Brain microvascular endothelial cell (primary cell): ENCODE measurements at places on chromosomes 6 and 20.
A peak's percentile ranks its signal among the peaks of the same experiment; 100 is the strongest.

DNA sequence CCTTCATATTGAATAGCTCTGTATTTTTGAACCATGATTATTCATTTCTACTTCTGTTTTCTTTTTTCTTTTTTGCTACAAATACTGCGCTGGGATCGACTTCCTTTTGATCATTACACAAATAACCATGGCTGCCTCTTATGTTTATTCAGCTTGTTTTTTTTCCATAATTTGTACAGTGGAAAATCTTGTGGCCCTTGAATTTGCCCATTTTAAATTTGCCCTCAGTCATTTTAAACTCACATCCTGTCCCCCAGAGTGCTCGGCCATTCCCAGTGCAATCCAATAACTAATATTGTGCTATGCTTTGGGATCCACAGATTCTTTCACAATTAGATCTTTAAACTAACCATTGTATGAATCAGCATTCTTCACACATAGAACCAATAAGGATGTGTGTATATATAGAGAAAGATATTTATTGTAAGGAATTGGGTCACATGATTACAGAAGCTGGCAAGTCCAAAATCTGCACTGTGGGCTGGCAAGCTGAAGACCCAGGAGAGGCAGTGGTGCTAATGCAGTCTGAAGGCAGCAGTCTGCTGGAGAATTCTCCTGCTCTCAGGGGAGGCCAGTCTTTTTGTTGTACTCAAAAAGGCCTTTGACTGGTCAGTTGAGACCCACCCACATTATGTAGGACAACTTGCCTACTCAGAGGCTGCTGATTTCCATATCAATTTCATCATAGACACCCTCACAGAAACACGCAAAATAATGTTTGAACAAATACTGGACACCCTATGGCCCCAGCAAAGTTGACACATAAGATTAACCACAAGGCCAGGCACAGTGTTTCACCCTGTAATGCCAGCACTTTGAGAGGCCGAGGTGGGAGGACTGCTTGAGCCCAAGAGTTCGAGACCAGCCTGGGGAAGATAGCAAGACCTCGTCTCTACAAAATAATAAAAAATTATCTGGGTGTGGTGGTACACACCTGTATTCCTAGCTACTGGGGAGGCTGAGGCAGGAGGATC is 147.1 kb downstream of the MTHFD1L start:
- DNase-seq = peak; percentile 67

- DNase-seq = no peak
These were observed 258.6 kb downstream of the FNDC1 start for GRCh38 chr6:159427771-159428170.

DNA sequence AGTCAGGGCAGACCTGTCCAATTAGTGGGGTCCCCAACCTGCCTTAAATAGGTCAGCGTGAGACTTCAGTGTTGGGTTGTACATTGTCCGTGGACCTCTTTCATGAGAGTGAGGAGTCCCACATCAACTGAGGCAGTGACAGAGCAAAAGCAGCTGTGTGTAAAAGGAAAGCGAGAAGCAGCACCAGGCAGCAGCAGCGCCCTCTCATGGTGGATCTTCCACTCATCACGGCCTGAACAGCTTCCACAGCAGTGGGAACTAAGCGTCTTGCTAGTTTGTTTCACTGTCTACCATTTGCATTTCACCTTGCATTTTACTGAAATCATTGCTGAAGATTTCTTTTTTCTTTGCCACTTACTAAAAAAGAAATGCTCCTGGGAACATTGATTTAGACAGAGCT is 333.8 kb downstream of the PKHD1 start:
- no peak for DNase-seq

- DNase-seq = no peak
These were observed 40.9 kb upstream of the SMOC2 start for GRCh38 chr6:168400037-168400436.

DNA sequence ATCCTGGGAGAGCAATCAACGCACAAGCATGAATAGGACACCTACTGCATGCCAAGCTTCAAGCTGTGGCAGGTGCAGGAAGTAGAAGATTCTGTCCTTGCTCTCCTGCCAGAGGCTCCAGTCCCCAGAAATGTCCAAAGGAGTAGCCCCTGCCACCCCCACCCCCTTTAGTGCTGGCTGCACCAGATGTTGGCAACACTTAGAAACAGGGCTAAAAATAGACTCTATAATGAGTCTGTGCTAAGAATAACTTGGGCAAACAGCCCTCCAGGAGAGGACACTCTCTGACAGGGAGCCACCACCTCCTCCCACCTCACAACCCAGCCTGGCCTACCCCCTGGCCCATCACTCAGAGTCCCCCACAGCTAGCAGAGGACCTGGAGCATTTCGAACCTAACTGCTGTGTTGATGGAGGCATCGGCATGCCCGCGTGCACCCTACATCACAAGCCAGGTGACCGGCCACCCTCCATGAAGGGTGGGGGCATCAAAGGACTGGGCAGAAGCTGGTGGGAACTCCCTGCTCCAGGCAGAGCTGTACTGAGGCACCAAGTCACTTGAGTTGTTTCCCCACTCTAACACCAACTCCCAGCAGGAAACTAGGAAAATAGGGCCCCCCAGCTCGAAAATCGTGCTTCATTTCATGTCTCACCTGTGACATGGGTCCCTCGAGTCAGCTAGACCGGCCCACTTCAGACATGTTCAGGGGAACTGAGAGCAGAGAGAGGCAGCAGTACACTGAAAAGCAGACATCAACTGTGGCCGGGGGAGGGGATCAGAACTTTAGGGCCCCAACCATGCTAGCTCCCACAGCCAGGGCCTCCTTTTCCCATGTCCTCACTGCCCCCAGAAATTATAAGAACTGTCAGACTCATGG is 18.7 kb downstream of the TFEB start:
- no peak for DNase-seq

DNA sequence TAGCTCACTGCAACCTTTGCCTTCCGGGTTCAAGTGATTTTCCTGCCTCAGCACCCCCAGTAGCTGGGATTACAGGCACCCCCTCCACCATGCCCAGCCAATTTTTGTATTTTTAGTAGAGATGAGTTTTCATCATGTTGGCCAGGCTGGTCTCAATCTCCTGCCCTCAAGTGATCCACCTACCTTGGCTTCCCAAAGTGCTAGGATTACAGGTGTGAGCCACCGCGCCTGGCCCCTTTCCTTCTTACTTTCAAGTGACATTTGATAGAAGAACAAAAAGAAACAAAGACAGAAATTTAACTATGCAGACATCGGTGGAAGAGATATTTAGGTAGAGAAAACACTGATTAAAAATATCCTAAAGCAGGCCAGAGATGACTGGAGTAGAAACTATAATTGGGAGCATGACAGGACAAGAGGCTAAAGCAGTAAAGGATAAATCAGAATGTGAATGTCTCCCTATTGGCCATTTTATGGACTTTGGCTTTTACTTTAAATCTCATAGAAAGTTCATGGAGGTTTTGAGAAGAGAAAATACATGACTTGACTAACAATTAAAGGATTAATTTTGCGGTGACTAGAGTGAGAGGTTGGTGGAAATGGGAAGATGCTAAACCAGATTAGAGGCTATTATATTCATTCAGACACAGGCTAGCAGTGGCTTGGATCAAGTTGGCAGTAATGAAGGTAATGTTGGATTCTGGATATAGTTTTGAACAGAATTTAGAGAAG is 2.2 kb upstream of the EYS start:
- DNase-seq = no peak

DNA sequence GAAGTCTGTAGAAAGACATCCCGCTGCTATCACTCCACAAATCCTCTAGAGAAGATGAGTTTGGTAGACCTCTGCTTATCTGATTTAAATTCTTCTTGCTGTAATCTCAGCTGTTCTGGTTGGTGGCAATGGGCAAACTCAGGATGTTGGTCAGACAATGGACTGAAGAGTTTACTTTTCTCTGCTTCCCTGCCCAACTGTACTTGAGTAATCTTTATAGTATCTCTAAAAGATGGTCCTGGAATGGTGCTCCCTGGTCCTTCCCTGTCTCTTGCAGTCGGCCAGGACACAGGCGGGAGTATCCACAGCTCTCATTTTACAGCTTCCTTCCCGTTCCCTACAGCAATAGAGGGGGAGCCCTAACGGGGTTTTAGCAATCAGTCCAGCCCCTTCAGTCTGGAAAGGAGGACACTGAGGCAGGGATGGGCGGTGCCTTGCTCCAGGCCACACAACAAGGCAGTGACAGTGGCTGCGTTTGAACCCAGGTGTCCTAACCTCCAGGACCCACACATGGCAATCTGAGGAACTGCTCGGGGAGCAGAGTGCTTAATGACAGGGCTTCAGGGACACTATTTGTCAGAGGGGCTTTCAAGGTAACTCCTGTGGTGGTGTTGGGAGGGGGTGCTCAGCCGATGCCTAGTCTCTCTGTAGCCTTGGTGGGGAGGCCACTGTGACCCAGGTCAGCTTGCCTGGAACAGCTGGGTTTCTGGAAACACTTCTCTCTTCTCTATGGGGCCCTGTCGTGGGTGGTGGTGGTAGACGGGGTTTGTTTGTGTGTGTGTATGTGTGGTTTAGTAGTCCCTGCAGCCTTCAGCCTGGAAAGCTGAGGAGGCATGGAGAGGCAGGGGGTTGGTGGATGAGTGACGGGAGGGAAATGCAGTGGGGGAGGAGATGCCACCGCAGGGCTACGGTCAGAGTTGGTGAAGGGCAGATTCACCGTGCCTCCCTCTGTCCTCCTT is 9.5 kb upstream of the VEGFA start:
- no peak for DNase-seq

- DNase-seq = peak; percentile 24
These were observed 491.3 kb downstream of the MAFB start for GRCh38 chr20:40197691-40198090.

DNA sequence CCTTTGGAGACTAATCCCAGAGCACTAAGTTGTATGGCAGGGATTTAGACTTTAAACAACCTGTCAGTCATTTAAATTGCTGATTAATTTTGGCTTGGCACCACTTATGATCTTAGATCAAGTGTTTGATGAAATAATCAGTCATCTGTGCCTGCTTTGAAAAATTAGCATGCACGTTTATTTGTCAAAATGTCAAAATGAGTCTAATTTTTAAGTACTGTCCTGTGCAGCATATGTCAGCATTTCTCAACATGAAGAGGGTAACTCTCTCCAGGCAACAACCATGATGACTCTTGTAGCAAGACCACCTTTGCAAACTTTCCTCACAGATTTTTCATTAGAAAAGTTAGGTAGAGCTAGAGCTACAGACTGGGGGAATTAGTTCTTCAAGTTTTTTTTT is 155.7 kb upstream of the GJE1 start:
- no peak for DNase-seq

- DNase-seq = peak; percentile 1
These were observed 330.8 kb downstream of the BCKDHB start for GRCh38 chr6:80437221-80437620.

- no peak for DNase-seq
These were observed 80.6 kb downstream of the LAMA2 start for GRCh38 chr6:128963561-128963960.

DNA sequence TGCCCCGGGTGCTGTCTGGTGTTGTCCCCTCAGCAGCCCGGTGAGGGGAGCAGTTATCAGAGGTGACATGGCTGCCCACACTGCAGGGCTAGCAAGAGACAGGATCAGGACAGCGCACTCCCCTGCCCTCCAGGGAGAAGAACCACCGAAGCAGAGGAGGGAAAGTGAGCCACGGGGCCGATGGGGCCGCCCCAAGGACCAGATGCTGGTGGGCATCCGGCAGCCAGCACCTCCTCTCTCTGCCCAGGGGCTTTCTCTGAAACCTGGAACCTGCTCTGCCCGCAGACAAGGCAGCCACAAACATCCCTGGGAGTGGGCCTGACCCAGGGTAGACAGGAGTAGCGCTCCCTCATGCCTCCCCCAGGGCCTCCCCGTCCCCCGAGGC is 163.0 kb upstream of the CST7 start:
- no peak for DNase-seq

GRCh38 chr6:37584654-37585522 is 85.2 kb upstream of the CCDC167 start:
- DNase-seq = no peak

GRCh38 chr6:25130518-25130917 is 148.7 kb upstream of the CARMIL1 start:
- DNase-seq = no peak

- DNase-seq = no peak
These were observed 7.9 kb downstream of the GPLD1 start for GRCh38 chr6:24481449-24481848.

- no peak for DNase-seq
These were observed 44.3 kb upstream of the REV3L start for GRCh38 chr6:111527367-111527766.

GRCh38 chr6:3290149-3290930 is 31.6 kb downstream of the PSMG4 start:
- no peak for DNase-seq

DNA sequence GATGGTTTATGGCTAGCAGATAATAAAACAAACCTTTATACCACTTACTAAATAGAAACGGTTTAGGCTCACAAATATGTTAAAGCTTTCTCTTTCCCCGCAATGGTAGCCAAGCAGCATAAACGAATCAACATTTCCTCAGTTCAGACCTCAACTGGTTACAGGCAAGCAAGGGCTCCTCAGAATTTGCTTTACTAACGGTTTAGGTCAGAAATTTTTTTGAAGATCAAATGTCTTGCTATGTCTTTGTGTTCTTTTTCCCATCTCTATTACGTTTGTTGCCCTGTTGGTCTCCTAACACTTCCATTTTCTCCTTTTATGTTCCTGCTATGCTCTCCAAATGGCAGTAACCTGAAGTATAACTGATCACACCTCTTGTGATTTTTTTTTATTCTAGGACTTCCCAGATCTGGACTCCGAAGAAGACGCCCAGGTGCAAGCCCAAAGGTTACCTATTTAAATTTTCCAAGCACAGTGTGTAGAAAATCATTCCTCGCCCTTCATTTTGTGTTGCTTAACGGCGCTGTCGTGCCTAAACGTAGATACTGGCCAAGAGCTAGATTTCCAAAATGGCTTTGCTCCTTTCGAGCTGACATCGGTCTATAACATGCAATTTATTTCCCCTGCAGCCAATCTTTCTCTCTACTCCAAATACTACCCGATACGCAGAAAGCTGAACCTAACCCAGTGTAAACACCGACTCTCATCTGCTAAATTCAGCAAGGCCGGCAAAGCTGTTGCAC is 717 bp upstream of the ASF1A start:
- peak; percentile 66 for DNase-seq

- DNase-seq = no peak
These were observed 91.8 kb downstream of the REPS1 start for GRCh38 chr6:138896104-138896756.

- no peak for DNase-seq
These were observed 45.5 kb upstream of the UST start for GRCh38 chr6:148701375-148701774.

GRCh38 chr6:154847318-154847717 is 114.1 kb downstream of the SCAF8 start:
- DNase-seq = no peak
